Melanocyte of skin (primary cell): ENCODE measurements at places on chromosomes 5 and 9. TPM values are rescaled to one million over a fixed set of nuclear protein-coding genes. Genes with fewer than 3 reads are reported as not detected.

The NUTM2F gene
- total RNA-seq, result not detected in 2 replicates

The SGCD gene
- 116 and 222 TPM in 2 replicates for total RNA-seq

The GAPT gene
- not detected in 2 replicates for total RNA-seq

The DPYSL3 gene
- 4.1 and 5.8 TPM in 2 replicates for total RNA-seq

The TMEM245 gene
- 73.3 and 97.4 TPM in 2 replicates for total RNA-seq

The ADRB2 gene
- total RNA-seq, result 0.77 and 2.7 TPM in 2 replicates

The MARCHF3 gene
- 2.0 and 2.6 TPM in 2 replicates for total RNA-seq

The ECSCR gene
- not detected in 2 replicates for total RNA-seq

The FRMD3 gene
- total RNA-seq, result under 0.01 and 0.36 TPM in 2 replicates

The PRRC2B gene
- 59.9 and 75.0 TPM in 2 replicates for total RNA-seq

The FOXD4L6 gene
- total RNA-seq, result under 0.01 and 0.33 TPM in 2 replicates

The ECM2 gene
- total RNA-seq, result 0.15 TPM in 1 of 2 replicates, not detected in the other

The RPS23 gene
- 2,889 and 3,289 TPM in 2 replicates for total RNA-seq

The MLANA gene
- total RNA-seq, result 969 and 1,570 TPM in 2 replicates

The FRRS1L gene
- under 0.01 TPM in 1 of 2 replicates, not detected in the other for total RNA-seq

The CCNI2 gene
- total RNA-seq, result under 0.01 TPM in 1 of 2 replicates, not detected in the other

The TARS1 gene
- total RNA-seq, result 195 and 220 TPM in 2 replicates

The SUSD3 gene
- 0.69 and 3.3 TPM in 2 replicates for total RNA-seq

The YTHDC2 gene
- 26.3 and 26.5 TPM in 2 replicates for total RNA-seq

The CCNO gene
- 1.5 TPM in 1 of 2 replicates, not detected in the other for total RNA-seq

The RECK gene
- 5.7 and 6.6 TPM in 2 replicates for total RNA-seq

The ICE1 gene
- 24.8 and 40.0 TPM in 2 replicates for total RNA-seq

The GPR151 gene
- total RNA-seq, result not detected in 2 replicates

The PCDHB3 gene
- total RNA-seq, result under 0.01 TPM in 2 replicates

The POLR3G gene
- 68.6 and 79.9 TPM in 2 replicates for total RNA-seq

The SLCO6A1 gene
- total RNA-seq, result not detected in 2 replicates

The PCDHA5 gene
- total RNA-seq, result under 0.01 TPM in 1 of 2 replicates, not detected in the other

The EQTN gene
- 0.34 TPM in 1 of 2 replicates, not detected in the other for total RNA-seq

The IL6ST gene
- 138 and 170 TPM in 2 replicates for total RNA-seq

The SHC3 gene
- 0.34 and 1.1 TPM in 2 replicates for total RNA-seq

The ESM1 gene
- total RNA-seq, result not detected in 2 replicates

The LOX gene
- 8.3 and 32.0 TPM in 2 replicates for total RNA-seq

The PWWP2A gene
- total RNA-seq, result 13.3 and 18.4 TPM in 2 replicates

The TIMD4 gene
- total RNA-seq, result not detected in 2 replicates

The DMGDH gene
- total RNA-seq, result 0.33 and 0.77 TPM in 2 replicates

The KCNV2 gene
- total RNA-seq, result not detected in 2 replicates

The GOLM1 gene
- 90.6 and 99.0 TPM in 2 replicates for total RNA-seq

The GABRA1 gene
- not detected in 2 replicates for total RNA-seq

The GCNT4 gene
- total RNA-seq, result 1.5 and 2.7 TPM in 2 replicates

The PCSK1 gene
- 1.1 and 1.4 TPM in 2 replicates for total RNA-seq

The PCDHB2 gene
- total RNA-seq, result under 0.01 TPM in 1 of 2 replicates, not detected in the other

The N4BP3 gene
- total RNA-seq, result 0.67 and 0.77 TPM in 2 replicates

The NXNL2 gene
- total RNA-seq, result 0.62 TPM in 1 of 2 replicates, not detected in the other

The CCIN gene
- not detected in 2 replicates for total RNA-seq

The PCDHGA12 gene
- total RNA-seq, result 28.0 and 30.7 TPM in 2 replicates

The SH3TC2 gene
- 22.0 and 28.7 TPM in 2 replicates for total RNA-seq

The PAIP2 gene
- 49.6 and 52.3 TPM in 2 replicates for total RNA-seq

The TLR4 gene
- total RNA-seq, result 28.7 and 43.7 TPM in 2 replicates

The GPRIN1 gene
- 14.3 and 17.7 TPM in 2 replicates for total RNA-seq

The PCDHB4 gene
- 0.36 and 0.69 TPM in 2 replicates for total RNA-seq

The TAS2R1 gene
- not detected in 2 replicates for total RNA-seq

The LCN1 gene
- total RNA-seq, result not detected in 2 replicates

The ANXA2R gene
- total RNA-seq, result 0.36 and 0.69 TPM in 2 replicates

The ELAVL2 gene
- 0.15 TPM in 1 of 2 replicates, not detected in the other for total RNA-seq

The ITGA2 gene
- total RNA-seq, result 5.6 and 5.7 TPM in 2 replicates

The EFNA5 gene
- 3.1 and 6.5 TPM in 2 replicates for total RNA-seq

The SPATA31C1 gene
- not detected in 2 replicates for total RNA-seq

The ZFP37 gene
- total RNA-seq, result 0.33 and 0.62 TPM in 2 replicates
